Activated CD4-positive, alpha-beta memory T cell treated with anti-CD3 and anti-CD28 coated beads for 36 hours (primary cell): ENCODE measurements at places on chromosomes 16 and 17.

DNA sequence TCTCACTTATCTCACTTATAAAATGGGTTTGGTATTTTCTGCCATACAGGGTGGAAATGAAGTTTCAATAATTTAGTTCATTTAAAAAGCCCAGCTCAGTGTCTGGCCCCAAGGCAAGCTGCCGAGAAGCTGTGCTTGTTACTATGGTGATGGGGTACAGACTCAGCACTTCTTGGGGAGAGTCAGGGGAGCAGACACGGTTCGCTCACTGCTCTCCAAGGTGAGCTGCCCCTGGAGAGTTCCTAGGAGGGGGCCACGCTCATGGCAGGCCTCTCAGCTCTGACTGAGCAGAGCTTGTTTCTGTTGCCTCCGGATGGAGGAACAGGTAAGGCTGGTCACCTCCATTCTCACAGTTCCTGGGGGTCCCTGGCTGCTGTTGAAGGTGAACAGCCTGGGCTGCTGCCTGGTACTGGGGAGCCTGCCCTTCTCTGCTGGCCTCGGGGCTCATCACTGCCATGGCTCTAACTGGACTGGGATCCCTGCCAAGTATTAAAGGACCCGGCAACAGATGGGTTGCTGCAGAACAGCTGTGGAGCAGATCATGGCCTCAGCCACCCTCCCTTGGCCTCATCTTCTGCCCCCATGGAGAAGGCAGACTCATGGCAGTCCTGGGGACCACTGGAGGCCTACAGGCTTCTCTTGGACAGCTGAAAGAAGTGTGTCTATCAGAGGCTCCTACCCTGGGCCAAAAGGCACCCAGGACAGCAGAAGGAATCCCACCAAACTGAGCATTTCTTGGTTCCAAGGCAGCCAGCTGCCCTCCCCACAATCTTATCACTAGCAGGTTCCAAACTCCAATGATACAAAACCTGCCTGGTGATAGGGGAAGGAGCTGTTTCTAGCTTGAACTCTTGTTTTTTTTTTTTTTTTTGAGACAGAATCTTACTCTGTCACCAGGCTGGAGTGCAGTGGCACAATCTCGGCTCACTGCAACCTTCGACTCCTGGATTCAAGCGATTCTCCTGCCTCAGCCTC, 25.9 kb upstream of the SPATA32 start:
- DNase-seq: no peak

DNA sequence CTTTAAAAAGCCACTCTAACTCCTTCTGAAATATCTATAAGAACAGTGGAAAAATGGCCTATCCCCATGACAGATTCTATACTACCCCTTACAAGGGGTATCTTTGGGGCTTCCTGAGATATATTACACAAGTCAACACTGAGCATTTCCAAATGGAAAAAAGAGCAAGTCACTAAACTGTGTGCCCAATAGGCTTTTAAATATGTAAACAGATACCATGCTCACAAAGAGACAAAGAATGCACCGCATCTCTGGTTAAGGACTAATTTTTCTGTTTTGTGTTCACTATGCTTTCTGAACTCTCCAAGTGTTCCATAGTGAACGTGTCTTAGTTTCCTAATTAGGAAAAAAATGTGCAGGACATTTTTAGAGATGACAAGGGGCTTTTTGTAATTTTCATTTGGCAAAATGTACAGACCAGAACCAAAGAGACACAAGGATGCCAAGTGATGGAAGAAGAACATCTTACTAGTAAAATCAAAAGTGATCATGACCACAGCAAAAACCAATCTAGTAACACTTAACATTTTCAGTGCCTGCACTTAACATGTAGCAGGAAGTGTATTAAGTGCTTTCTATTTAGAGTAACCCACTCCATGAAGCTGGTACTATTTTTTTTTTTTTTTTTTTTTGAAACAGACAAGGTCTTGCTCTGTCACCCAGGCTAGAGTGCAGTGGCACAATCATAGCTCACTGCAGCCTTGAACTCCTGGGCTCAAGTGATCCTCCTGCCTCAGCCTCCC, 21.5 kb downstream of the MYH11 start:
- no peak for DNase-seq

DNA sequence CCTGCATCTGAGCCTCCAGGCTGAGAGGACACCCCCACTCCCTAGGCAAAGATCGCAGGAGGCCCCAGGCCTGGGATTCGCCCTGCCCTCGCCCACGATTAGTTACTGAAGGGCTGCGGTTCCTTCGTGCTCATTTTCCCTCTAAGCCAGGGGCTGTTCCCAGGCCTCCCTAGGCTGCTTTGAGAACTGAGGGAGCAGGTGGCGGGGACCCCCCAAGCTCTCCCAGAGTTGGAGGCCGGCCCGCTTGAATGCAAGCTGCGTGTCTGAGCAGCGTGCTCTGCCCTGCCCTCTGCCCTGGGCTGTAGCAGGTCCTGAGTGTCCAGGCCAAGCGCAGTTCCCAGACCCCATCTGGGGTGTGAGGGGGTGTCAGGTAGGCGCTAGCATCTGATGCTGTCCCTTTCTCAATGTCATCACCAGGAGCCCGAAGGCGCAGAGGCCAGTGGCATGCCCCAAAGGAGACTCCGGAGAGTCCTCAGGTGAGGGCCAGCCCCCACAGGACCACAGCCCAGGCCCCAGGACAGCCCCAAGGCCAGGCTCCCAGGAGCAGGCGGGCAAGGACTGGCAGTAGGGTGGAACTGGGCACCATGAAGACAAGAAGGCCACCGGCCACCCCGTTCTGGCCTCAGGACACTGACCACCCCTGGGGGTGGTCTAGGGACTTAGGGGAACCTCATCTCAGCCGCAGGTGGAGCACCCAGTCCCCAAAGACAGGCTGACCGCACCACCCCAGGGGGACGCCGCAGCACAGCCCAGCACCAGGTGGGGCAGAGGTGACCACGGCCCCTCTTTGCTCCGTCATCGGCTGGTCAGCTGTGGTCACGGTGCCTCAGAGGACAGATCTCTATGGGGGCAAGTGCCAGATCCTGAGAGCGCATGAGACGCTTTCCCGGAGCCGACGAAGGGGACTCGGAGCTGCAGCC, 14.6 kb downstream of the ENDOV start:
- DNase-seq: no peak

DNA sequence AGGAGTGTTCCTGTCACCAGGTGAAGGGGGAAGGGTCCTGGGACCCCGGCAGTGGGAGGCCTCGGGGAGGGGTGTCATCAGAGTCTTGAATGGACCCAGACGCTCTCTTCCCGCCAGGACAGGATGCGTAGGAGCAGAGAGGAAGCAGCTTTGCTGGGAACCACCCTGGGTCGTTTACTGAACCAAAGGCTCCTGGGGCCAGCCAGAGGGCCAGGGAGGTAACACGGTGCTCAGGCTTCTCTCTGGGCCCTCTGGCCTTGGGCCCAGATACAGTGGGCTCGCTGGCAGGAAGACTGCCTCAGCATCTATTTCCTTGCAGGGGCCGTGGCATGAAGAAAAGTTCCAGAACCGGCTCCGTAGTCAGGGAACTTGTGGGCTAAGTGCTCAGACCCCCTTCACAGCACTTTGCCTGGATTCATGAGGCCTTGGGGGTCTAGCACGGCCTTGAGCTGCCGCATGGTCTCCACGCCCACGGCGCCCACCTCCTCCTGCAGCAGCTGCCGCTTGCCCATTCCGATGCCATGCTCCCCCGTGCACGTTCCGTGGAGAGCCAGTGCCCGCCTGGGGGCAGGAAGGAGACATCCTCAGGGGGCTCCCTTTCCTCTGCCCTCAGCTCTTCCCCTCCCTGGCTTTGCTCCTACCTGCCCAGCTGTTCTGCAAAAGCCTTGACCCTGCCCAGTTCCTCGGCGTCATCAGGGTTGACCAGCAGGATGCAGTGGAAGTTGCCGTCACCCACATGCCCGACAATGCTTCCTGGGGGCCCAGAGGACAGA, 4.4 kb downstream of the LDHD start:
- DNase-seq: no peak

DNA sequence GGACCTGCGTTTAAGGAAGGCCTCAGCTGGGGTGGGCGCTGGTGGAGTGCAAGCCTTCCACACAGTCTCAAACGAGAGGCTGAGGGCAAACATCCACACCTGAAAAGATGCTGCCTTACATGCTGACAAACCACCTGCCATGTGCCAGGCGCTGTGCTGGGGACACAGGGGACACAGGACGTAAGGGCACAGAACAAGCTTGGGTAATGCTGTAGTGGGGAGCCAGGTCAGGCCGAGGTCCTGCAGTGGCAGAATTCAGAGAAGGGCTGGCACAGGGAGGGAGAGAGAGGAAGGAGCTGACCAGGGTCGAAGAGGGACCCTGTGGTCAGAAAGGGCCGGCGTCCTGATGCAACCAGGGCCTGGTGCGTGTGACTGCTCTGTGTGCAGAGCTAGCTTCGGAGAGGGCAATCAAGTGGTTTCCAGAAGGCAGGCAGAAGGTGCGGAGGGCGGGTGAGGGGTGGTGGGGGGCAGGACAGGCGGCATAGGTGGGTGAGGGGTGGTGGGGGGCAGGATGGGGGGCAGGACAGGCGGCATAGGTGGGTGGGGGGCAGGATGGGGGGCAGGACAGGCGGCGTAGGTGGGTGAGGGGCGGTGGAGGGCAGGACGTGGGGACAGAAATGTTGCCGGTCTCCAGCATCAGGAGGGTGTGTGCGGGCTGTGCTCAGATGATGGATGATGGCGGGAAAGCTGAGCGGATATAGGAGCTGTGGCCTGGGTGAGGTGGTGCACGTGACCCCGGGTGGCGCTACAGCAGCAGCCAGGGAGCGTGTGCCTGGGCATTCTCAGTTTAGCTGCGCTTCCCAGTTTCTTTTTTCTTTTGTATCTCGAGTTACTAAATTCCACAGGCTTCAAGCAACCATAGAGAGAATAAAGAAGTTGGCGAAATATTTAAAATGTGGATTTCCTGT, 18.8 kb downstream of the TELO2 start:
- DNase-seq: no peak

GRCh38 chr17:35052780-35053179, 10.7 kb downstream of the RFFL start:
- DNase-seq: no peak

DNA sequence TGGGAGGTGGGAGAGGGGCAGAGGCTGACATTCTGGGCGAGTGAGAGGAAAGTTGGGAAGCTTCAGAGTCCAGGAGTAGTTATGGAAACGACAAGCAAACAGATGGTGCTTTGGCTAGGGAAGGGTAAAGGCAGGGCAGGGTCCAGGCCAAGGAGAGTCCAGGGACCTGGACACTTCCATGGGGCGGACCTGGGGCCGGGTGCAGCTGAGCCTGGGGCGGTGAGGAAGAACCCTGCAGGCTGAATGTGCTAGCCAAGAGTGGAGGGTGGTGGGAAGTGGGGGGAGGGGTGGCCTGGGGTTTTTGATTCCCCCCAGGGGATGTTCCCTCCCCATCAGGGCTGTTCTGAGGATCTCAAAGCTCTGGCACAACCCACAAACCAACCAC, 2.6 kb downstream of the PPP1R9B start:
- DNase-seq: peak; percentile 49

- no peak for DNase-seq
Measured at GRCh38 chr17:65364438-65364837, 197.0 kb downstream of the AXIN2 start.

DNA sequence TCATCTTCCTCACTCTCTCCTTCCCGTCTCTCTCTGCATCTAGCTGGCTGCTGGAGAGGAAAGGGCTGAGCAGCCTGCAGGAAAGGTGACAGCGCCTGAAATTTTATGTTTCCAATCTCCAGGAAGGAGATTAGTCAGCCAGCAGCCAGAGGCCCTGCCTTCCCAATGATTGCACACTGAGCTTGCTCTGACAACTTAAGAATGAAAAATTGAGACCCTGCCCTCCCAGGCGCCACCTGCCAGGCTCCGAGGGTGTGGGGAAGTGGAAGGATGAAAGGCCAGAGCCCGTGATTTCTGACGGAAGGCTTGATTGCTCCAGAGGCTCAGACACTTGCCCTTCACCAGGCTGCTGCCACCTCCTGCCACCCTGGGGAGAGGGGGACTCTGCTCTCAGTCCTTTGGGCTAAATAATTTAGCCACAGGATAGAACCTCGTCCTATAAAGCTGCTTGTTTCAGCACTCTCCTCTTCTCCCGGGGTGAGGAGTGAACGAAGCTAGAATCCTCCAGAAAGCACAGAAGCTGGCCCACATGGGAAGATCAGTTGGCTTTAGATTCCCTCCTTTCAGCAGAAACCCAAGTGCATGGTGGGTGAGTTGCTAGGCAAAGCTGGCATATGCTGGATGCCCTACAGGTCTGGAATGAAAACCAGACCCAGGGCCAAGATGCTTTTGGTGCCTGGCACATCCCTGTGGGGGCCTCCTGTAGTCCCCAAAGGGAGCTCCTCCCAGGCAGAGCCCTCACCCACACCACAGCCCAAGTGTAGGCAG, 33.5 kb downstream of the GRIN2C start:
- no peak for DNase-seq

GRCh38 chr17:52036416-52036815, 122.1 kb downstream of the CA10 start:
- no peak for DNase-seq

DNA sequence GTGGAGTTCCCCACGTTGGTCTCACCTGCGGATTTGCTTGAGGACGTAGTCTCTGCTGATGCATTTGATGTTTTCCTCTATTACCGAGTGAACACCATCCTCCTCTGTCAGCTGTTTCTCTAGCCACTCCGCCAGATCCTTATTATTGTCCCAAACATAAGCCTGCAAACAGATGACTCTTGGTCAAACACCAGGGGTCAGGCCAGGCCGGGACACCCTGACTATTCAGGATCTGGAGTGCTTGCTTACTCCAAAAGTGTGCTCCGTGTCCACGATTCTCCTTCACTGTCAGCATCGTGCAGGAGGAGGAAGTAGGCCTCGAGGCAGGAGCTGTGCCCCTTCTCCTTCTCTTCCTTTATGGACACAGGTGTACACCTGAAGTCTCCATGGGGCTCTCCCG, 140.2 kb downstream of the AATF start:
- no peak for DNase-seq

GRCh38 chr17:3914312-3914670, 2.0 kb downstream of the P2RX1 start:
- DNase-seq: no peak

DNA sequence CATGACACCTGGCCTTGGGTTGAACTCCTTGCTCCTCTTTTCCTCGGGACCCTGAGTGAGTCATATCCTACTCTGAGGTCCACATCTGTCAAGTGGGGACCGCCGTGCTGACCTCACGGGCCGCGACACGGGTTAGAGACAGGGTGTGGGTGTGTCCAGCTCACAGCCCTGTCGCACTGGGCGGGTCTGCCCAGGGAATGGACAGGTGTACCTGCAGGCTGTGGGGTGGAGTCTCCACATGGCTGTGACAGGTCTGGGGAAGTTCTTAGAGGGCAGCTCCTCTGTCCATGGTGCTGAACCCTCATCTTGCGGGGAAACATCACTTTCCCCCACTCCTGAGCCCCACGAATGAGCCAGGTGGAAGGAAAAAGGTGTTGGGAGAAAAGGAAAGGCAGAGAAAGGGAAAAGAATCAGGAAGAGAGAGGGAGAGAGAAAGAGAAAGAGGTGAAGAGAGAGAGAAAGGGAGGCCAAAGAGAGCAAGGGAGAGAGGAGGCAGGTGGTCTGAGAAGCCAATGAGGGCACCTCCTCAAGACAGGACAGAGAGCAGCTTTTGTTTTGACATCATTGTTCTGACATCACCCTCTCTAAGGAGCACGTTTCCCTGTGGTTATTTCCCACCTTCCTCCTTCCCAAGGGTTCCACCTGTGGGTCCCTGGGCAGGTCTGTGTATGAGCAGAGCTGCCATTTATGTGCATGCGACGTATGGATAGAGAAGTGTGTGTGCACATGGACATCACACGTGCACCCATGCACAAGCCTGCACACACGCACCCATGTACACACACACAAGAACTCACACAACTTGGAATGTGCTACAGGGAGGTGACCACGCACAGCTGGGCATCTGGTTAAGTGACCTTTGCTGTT, 32.6 kb upstream of the CBFA2T3 start:
- peak; percentile 27 for DNase-seq
